ENCODE measurements at places on chromosomes 3 and 15.

DNA sequence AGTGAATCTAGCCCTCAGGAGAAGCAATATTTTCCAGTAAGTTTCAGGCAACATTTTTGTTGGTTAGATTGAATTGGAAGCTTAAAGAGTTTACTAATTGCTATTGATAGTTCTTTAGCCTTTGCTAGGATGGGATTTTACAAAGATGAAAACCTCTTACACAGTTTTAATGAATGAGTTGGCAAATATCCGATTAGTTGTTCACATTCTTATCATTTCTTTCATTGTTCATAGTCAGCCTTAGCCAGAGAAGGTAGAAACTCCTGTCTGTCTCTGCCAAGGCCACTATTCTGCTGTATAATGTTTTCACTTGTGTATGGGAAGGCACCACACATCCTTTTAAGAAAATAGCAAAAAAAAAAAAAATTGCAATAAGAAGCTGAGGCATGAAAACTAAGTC, 222.0 kb upstream of the MANF start:
- no peak for DNase-seq

GRCh38 chr15:45023659-45024225, 747 bp downstream of the SORD start:
- DNase-seq, result no peak

DNA sequence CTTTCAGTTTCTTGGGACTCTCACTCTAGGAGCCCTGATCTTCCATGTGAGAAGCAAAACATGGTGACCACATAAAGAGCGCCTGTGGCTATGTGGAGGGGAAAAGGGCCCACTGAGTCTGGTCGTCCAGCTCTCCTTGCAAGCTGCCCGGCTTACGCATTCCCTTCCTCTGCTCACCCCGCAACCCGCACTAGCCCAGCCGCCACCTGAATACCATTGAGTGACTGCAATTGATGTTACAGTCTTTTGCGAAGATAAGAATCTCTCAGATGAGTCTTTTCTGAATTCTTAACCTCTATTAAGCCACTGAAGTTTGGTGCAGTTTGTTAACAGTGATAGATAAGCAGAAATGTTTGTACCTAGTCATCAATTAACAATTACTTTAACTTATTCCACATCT, 589.0 kb upstream of the DPPA4 start:
- no peak for DNase-seq

DNA sequence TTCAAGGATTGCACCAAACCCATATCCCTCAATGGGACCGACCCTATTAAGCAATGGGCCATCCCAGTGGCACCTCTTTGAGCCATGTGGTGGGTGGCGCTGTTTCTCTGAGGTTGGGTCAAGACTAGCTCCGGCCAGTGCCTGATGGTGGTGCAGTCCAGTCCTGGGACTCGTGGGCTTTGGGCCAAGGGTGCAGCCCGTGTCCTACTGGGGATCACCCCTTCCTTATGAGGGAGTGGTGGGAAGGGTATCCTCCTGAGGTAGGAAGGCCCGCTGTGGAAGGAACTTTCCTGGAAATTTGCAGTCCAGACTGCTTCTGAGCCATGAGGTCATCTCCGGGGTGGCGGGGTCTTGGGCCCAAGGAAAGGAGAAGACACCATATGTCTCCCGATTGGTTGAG, 231.6 kb downstream of the SNRPN start:
- DNase-seq, result no peak

DNA sequence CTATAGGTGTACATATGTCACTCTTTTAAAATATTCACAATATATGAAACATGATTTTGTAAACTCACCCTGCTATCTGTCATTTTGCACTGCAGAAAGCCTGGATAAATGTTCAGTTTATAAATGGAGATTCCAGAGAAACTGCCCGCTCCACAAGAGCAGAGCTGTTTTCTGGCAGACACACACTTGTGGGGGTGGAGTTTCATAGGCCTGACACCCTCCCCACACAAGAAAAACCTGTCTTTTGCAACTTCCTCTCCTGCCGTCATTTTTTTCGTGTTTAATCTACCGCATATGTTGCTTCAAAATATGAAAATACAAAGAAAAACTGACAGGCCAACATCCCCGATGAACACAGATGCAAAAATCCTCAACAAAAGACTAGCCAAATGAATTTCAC, 479.0 kb downstream of the GABRG3 start:
- DNase-seq, result no peak

DNA sequence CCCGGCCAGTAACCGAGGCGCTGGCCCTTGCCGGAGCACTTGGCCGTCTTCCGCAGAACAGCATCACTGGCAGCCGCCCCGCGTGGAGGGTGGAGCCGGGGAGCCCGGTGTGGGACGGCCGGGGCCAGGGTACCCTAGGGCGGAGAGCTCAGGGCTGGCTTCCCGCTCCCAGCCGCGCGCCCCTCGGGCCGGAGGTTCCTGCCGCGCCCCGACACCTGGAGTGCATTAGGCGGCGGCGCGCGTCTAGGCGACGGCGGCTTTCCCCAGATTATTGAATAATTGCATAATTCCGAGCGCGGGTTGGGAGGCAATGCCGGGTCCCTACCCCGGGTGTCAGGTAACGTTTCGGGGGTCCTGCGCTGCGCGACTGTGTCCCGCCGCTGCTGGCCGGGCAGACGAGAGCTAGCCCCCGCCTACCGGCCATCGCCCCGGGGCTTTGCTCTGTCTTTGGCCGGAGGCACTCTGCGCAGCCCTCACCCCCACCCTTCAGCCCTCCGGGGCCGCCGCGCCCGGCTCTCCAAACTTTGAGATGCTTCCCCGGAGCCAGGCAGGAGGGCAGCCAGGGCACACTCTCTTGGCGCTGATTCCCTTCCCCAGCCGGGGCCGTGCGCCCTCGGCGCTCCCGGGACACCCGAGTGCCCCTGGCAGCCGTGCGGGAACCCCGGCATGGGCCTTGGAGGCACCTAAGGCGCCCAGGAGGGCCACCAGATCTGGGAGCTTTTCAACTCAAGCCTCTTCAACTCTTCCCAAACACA, 749 bp downstream of the ITGA11 start:
- no peak for DNase-seq

DNA sequence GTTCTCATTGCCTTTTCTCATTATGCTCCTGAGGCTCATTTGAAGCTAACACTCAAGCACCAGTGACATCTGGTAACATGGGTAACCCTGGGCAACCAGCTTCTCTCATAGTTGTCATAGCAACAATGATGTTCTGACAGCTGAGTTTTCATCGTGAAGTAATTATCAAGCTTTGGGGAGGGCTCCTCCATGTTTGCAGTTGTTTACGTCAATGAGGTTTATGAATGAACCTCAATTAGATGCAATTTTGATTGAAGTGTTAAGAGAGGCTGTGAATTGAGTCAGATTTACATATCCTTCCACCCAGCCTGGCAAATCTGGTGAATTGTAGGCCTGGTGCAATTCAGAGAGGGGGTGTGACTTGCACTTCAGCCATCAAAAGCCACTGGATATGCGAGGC, 119.3 kb upstream of the CHD2 start:
- DNase-seq, result no peak

DNA sequence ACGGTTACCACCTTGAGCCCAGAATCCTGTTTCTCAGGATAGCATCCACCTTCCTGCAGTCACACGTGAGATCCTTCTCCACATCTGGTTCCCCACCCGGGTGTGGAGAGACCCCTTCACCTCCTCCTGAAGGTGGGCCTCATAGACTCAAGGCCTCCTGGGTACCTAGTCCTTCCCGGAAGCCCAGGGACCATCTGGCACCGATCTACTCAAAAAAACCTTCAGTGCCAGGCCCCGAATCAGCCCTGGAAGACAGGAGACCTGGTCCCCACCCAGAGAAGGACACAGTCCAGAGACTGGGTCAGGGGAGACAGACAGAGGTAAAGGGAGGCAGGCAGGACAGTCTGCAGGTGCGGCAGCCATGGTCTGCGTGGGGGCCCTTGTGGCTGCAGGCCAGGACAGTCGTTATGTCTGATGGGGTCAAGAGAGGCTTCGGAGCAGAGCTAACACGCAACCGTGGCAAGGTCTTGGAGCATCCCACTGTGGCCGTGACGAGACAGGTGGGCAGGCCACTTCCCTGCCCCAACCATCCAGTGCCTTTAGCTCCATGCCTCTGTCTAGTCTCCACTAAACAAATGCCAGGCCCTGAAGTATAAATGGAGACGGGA, 112.2 kb upstream of the ABHD17C start:
- no peak for DNase-seq

- no peak for DNase-seq
Measured at GRCh38 chr3:11128682-11129632, 25.3 kb upstream of the HRH1 start.

- no peak for DNase-seq
Measured at GRCh38 chr3:98232489-98232888, 31.6 kb upstream of the OR5H6 start.
